ENCODE measurements at places on chromosomes 13 and 19.

DNA sequence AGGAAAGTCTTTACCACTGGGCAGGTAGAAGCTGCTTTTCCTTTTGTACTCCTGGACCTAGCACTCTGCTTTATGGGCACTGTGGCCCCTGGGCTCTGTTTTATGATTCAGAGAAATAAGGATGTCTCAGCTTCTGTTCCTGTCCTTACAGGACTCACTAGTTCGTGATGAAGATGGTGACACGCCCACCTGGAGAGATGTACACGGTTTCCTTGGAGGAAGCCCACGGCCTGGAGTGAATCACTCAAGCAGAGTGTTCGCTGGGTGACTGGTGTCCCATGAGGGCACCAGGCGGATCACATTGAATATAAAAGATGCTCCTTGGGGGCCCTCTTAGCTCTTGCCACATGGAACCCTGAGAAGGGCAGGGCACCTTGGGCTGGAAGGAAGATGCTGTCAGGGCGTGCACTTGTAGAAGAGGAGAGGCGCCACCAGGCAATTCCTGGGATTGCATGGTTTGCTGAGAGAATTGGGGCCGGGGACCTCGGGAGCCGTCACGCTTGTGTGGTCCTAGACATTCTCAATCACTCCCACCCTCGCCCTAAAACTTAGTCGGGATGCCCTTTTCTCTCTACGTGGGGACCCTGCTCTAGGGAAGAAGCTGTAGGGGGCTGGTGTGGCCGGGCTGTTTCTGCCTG is 202.6 kb downstream of the TSHZ3 start:
- no peak for DNase-seq

DNA sequence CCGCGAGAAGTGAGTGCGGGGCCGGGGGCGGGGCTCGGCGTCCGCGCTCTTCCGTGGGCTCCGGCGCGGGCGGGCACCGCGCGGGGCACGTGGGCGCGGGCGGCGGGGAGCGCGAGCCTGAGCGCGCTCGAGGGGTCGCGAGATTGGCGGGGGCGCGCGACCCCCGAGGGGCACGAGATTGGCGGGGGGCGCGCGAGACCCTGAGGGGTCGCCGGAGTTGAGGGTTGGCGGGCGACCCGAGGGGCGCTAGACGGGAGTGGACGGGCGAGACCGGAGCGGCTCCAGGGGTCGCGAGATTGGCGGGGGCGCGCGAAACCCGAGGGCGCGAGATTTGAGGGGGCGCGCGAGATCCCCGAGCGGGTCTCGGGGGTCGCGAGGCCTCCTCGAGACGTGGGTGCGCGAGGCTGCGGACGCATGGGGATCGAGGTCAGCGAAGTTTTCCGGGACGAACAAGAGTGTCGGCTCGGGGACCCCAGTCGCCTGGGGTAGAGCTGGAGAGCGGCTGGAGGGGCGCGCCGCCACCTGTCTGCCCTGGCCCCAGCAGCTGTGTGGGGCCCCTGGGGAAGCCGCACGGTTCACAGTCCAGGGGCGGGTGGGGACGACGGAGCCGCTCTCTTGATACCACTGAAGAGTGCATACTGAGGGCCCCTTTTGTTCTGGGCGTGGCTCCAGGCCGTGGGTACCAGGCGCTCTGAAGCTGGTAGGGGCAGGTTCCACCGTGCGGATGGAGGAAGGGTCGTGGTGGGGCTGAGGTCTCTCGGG is 682 bp downstream of the SSBP4 start:
- DNase-seq: no peak

DNA sequence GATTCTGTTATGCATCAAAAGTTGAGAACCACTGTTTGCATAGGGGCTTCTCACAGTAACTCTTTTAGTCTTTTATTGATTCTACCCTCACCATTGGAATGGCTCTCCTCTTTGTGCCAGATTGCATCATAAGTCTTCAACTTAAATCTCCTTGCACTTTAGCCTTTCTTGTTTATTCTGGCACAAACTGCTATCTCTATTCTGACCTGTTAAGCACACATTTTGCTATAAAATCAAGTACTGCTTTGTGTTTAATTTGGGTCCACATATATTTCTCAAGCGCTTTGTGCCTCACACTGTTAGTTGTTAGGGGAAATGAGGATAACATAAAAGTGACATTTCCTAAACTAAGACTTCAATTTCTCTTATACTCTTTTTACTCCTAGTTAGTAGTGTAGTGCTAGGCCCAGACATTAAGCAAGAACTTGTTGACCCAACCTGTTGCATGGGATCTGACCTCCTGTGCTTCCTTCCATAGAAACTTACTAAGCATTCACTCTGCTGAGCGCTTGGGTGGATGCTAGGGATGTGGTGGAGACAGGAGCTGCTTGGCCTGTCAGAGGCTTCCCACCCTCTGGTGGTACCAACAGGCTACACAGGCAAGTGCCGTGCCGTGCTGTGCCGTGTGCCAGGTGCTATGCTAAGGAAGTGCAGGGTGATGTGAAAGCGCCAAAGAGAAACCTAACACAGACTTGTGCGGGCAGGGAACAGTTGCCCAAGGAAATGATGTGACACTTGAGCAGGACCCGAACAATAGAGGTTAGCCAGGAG is 1.2 kb downstream of the UTP14C start:
- DNase-seq: no peak

GRCh38 chr13:112241288-112241687 is 134.9 kb upstream of the SPACA7 start:
- no peak for DNase-seq

GRCh38 chr13:75146436-75146835 is 335.5 kb downstream of the TBC1D4 start:
- DNase-seq: no peak

- DNase-seq: no peak
These were observed 12.5 kb downstream of the NLRP8 start for GRCh38 chr19:55959996-55960675.

GRCh38 chr13:27161980-27162379 is 9.6 kb downstream of the USP12 start:
- no peak for DNase-seq

DNA sequence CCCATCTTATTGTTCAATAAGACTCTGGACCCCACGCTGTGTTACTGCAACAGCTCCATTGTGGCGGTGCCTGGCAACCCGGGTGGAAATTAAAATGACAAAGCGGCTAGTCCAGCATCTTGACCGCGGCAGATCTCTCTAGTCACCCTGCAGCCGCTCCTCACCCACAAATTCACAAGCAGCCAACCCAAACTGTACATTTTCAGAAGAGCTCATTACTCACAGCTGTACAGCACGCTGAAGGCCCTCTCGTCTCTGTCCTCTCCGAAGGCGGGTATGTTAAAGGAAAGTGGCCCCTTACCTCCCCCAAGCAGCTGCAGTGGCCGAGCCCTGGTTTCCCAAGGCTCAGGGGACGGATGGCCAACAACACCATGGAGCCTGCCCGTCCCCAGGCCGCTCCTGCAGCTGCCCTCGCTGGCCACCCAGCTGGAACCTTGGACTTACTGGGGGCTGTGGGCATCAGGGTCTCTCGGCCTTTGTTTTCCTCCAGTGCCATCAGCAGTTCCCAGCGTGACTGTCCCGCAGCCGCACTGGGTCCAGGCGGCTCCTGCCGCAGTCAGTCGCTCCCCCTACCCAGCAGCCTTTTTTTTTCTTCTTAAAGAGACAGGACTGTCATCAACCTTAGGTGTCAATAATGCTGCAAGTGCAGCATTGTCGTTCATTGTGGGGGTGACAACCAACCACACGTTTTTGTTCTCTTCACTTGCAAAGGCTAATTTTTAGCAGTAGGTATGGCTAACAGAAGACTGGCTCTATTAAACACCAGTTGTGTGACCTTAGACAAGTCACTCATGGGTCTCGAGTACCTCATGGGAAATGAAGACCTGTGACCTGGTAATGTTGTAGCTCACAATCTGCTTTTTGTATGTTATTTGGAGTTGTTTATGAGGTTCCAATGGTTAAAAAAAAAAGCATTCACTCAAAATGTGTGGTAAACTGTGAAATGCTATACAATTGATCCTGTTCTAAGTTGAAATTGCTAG is at the start of gene SACS:
Gene SACS (minus strand): TSS at position 532 of the 983 bp plus-strand sequence. CDS start 22,463 bp downstream, outside the sequence.
- DNase-seq: peak; percentile 53

DNA sequence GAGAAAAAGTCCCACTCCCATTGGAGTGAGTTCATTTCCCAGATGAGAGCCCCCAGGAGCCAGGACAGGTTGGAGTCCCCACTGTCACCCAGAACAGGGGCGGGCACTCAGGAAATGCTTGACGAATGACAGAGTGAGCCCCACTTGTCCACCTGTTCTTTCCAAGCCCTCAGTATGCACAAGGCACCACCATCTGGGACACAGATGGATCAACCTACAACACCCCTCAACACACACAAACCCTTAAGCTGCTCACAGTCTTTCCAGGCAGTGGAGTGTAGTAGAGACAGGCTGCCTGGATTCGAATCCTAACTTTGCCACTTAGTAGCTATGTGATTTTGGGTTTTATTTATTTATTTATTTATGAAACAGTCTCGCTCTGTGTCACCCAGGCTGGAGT is 8.0 kb downstream of the ARHGEF1 start:
- DNase-seq: no peak

GRCh38 chr13:69306766-69307165 is 800.9 kb upstream of the ATXN8OS start:
- DNase-seq: no peak

- DNase-seq: no peak
These were observed 112.2 kb downstream of the IER2 start for GRCh38 chr19:13262450-13262849.

- no peak for DNase-seq
These were observed at the start of gene LRRC8E for GRCh38 chr19:7888145-7888825. Gene LRRC8E (plus strand): TSS chr19:7888510. CDS start chr19:7895604, 7,094 bp downstream.

DNA sequence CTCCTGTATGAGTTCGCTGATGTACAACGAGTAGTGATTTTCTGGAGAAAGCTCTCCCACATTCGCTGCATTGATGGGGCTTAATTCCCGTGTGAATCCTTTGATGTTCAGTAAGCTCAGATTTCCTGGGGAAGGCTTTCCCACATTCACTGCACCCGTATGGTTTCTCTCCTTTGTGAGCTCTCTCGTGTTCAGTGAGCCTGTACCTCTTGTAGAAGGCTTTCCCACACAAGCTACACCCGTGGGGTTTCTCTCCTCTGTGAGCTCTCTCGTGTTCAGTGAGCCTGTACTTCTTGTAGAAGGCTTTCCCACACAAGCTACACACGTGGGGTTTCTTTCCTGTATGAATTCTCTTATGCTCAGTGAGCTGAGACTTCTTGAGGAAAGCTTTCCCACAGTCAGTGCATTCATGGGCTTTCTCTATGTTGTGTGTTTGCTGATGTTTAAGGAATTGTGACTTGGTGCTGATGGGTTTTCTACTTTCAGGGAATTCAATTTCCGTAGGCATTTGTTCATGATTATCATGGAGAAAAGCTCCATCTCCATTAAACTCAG is 3.5 kb upstream of the ZNF577 start:
- DNase-seq: no peak

DNA sequence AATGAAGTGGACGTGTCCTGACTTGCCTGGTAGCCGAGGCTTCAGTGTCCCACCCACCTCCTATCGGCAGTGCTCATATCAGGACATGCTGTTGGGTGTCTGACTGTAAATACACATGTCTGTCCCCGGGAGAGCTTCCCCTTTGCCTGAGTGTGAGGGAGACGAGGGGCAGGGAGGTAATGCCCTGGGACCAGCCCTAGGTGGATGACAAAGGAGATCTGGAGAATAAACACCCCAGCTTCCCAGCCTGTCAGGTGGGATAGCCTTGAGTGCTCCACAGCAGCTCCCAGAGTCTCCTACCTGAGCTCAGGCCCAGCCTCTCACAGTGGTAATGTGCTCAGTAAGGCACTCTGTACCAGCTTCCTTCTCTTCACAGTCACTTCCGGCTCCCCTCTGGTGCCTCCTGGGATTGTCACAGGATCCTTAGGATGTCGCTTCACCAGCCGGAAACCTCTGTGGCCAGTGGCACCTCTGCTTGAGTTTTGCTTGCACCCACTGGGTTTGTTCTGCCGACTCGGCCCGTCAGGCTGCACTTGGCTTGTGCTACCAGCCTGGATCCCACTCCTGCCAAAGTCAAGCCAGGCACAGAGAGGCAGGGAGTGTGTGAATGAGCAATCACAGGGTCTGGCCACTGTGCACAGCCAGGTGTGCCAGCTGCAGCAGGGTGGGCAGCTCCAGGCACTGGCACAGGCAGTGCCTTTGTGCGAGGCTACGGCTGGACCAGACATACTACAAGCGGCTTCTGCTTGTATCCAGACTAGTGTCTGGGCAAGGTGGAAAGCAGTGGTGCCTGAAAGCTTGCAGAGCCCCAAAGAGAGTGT is 54.4 kb upstream of the RGCC start:
- no peak for DNase-seq

DNA sequence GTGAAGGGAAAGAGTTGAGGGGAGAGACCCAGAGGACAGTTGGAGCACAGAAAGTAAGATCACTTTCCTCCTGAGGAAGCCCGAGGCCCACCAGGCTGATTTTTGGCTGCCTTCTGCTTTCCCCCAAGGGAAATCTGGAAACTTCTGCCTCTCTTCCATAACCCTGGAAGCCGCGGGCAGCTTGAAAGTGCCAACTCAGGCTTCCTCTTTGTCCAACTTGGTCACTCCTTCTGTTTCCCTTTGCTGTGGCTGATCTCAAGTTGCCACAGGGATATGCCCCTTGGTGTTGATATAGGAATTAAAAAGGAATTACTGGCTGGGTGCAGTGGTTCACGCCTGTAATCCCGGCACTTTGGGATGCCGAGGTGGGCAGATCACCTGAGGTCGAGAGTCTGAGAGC is 5.7 kb upstream of the CD70 start:
- DNase-seq: no peak

DNA sequence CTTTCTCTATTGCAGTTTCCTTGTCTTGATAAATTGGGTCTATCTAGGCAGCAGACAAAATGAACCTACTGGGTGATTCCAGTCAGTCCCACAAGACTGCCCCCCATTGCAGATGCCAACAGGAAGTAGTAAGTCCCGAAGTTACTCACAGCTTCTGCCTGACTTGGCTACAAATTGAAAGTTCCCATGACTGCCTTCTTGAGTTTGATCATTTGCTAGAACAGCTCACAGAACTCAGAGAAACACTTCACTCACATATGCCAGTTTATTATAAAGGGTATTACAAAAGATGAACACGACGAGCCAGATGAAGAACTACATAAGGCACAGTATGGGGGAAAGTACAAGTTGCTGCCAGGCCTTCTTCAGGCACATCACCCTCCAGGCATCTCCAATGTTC is 50.0 kb downstream of the TEX26 start:
- DNase-seq: no peak

- DNase-seq: no peak
These were observed 24.1 kb upstream of the DLEU7 start for GRCh38 chr13:50867637-50867945.

- DNase-seq: no peak
These were observed 50.8 kb downstream of the EFNB2 start for GRCh38 chr13:106484537-106485193.

GRCh38 chr13:20197361-20197834 is 4.7 kb upstream of the GJB2 start:
- peak; percentile 44 for DNase-seq
